ENCODE measurements at places on chromosomes 2 and 18.

GRCh38 chr2:38886063-38886462 lies 3.6 kb upstream of the ARHGEF33 start:
- no peak for DNase-seq

GRCh38 chr2:234373060-234373459 lies 123.8 kb downstream of the ARL4C start:
- no peak for DNase-seq

- DNase-seq: no peak
Measured at GRCh38 chr2:170500770-170501169, 214.4 kb upstream of the SP5 start.

DNA sequence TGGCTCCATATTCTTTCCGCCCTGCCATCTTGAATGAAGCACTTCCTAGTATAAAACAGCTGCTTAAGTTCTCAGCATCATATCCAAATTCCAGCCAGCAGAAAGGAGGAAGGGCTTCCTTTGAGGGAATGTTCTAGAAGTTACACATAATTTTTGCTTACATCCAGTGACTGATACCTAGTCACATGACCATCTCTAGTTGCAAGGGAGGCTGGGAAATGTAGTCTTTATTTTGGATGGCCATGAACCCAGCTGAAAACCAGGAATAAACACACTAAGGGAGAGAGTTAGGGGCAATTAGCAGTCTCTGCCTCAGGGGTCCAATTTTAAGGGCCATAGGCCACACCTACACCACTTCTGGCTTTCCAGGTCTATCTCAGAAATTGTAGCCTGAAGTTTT lies 57.8 kb upstream of the LMAN1 start:
- no peak for DNase-seq

GRCh38 chr2:113867571-113867970 lies 22.3 kb upstream of the ACTR3 start:
- DNase-seq: no peak
